Mesothelial cell of epicardium (in vitro differentiated cells): ENCODE measurements at places on chromosomes 6 and 20. TPM values are rescaled to one million over a fixed set of nuclear protein-coding genes. Genes with fewer than 3 reads are reported as not detected.

DNA sequence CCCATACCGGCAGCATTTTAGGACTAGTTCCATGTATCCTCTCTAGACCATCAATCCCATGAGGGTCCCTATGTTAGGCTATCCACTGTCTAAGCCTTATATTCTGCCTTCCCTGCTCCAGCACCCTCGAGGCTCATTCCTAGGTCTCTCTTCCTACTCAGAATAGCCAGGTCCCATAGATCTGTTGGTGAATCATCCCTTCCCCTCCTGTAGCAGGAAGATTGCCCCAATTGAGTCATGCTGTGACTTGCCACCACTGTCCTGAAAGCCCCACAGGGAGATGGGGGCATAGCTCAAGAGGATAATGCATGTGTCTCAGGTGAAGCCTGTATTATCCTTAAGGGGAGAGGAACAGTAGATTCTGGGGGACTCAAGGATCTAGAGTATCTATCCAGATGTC lies 143.1 kb upstream of the MOCS1 start:
- H3K27me3 ChIP-seq, result peaks cover 22% of the 10 kb centered on the region
- no peak overlapping the region for H3K27ac ChIP-seq

- H3K4me1 ChIP-seq, result no peaks in the 10 kb centered on the region
- DNase-seq, result no peak
- H3K36me3 ChIP-seq, result no peaks in the 10 kb centered on the region
- H3K27ac ChIP-seq, result no peak overlapping the region
- H3K4me3 ChIP-seq, result no peak overlapping the region
Measured at GRCh38 chr6:24743944-24744335, 25.0 kb upstream of the C6orf62 start.

GRCh38 chr6:117267766-117268534 lies 2.6 kb downstream of the VGLL2 start:
- H3K36me3 ChIP-seq, result no peaks in the 10 kb centered on the region
- DNase-seq, result no peak
- H3K4me1 ChIP-seq, result peaks cover 20% of the 10 kb centered on the region

DNA sequence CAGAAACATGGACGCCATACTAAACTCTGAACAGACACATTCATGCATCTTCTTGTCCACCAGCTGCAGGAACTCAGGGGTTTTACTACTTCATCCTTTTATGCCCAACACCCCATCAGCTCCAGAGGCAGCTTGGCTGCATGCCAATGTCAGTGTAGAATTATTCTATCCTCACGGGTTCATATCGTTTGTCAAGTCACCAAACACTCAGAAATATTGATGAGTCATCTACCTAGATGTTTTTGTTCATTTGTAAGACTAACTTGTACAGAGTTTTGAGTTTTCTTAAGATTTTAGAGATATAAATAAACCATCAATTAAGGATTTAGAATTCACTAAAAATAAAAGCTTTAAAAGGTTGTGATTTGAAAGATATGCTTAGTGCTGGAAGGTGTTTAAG lies 590.7 kb upstream of the FLRT3 start:
- no peak overlapping the region for H3K4me3 ChIP-seq
- no peaks in the 10 kb centered on the region for H3K27me3 ChIP-seq
- peaks cover 32% of the 10 kb centered on the region for H3K4me1 ChIP-seq
- peaks cover 3% of the 10 kb centered on the region for H3K36me3 ChIP-seq
- H3K27ac ChIP-seq, result peak overlapping the region; percentile 85

DNA sequence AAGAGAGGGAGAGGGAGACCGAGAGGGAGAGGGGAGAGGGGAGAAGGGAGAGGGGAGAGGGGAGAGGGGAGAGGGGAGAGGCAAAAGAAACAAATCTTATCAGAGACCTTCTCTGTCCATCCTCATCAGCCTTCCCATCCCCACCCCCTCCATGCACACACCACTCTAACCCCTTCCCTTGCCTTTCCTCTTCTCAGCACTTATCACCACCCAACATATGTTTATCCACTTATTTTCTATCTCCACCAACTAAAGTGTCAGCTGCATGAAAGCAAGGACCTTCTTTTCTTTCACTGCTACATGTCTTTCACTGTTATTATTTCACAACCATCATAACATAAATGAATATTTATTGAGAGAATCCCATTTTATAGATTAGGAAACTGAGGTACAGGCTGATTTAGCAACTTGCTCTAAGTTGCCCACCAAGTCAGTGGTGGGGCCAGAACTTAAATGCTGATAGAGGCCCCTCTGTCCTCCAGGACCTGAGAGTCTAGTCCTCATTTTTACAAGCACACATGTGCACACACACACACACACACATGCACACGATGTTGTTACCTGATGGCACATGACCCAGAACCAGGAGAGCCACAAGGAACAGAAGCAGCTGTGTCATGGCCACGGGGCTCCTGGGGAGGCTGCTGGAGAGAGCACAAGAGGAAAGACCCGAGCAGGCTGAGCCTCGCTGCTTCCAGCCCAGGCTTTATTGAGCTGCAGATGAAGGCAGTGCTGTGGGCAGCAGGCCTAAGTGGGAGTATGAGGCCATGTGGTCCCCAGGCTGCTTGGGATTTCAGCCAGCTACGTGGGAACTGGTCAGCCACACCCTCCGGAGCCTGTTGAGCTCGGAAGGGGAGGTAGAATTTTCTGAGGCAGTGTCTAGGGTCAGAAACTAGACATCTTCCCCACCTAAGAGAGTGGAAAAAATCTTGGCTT lies 2.3 kb downstream of the DEFB124 start:
- H3K4me1 ChIP-seq, result no peaks in the 10 kb centered on the region
- no peak overlapping the region for H3K27ac ChIP-seq
- peaks cover 3% of the 10 kb centered on the region for H3K36me3 ChIP-seq
- no peak overlapping the region for H3K4me3 ChIP-seq
- DNase-seq, result no peak

DNA sequence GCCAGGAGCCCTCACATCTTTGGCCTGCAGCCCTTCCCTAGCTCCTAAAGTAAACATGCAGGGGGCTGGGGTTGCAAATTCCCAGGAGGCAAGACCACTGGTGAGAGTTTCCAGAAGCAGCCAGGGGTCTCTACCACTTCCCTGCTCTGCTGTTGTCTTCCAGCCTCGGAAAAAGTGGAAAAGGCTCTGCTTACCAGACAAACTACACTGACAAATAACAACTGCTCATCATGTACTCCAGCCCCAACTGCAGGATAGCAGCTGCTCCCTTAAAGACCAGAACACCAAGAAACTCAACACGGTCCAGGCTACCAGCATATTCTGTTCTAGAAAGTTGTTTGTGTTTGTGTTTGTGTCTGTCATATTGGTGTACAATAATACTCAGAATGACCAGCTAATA lies 187.5 kb upstream of the MARCKS start:
- H3K4me3 ChIP-seq, result no peak overlapping the region
- peaks cover 29% of the 10 kb centered on the region for H3K4me1 ChIP-seq
- DNase-seq, result no peak
- H3K27ac ChIP-seq, result no peak overlapping the region
- no peaks in the 10 kb centered on the region for H3K36me3 ChIP-seq
- H3K27me3 ChIP-seq, result no peaks in the 10 kb centered on the region

GRCh38 chr6:24658573-24659560 lies 7.8 kb downstream of the TDP2 start:
- no peak overlapping the region for H3K27ac ChIP-seq
- H3K36me3 ChIP-seq, result peaks cover 25% of the 10 kb centered on the region
- DNase-seq, result no peak
- no peak overlapping the region for H3K4me3 ChIP-seq
- H3K27me3 ChIP-seq, result no peaks in the 10 kb centered on the region
- no peaks in the 10 kb centered on the region for H3K4me1 ChIP-seq

DNA sequence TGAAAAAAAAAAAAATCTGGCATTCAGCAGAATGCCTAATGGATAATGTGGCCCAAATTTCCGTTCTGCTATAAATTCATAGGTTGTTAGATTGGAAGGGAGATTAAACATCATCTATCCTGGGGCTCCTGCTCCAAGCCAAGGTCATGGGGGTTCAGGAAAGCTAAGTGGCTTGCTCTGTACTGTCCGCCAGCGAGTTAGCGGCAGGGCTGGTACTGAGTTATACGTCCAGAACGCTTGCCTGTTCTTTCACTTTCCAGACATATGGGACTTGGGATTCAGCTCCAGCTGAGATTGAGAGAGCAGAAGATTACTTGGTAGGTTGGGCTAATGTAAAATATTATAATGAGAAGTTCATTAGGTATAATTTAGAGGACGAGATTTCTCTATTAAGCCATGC lies 858 bp downstream of the RWDD1 start:
- H3K27me3 ChIP-seq, result no peaks in the 10 kb centered on the region
- DNase-seq, result no peak
- peak overlapping the region; percentile 95 for H3K4me3 ChIP-seq
- peak overlapping the region; percentile 99 for H3K27ac ChIP-seq
- H3K36me3 ChIP-seq, result peaks cover 12% of the 10 kb centered on the region

DNA sequence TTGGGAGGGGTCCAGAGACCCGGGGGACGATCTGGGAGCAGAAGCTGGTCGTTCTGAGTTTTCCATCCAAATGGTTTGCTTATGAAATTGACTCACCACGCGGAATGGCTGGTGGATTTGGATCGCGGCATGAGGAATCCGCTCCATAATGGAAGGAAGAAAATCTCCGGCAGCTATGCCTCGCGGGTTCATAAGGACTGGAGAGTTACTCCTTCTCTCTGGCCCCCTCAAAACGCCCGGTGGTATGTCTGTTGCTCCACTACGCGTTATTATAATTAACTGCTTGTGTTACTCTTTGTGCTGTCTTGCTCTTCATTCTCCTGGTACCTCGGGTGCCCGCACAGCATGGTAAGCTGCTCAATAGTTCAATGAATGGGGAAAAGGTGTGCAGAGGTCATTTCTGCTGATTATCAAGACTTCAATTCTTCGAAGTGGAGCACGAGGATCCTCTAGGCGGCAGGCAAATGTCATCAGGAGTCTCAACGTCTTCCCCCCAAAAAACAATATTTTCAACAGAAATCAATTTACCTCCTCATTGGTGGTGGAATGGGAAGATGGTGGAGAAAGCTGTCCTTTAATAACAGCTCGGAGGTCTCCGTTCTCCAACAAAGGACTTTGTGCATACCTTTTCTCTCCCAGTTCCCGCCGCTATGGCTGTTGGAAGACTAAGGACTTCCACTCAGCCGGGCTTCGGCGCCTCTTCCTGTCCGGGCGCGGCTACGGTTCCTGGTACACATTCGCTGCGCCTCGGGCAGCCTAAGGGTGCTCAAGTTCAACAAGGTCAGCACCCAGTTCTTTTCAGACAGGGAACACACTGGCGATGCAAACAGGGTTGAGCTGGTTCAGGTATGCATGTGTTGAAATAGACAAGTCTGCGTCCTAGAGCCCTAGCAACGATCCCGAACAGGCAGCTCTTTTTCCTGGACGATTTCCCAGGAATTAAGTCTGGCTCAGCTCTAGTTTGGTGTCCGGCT lies 9.2 kb upstream of the PRSS16 start:
- H3K27ac ChIP-seq, result peak overlapping the region; percentile 62
- peaks cover 36% of the 10 kb centered on the region for H3K27me3 ChIP-seq
- DNase-seq, result no peak
- H3K4me3 ChIP-seq, result peak overlapping the region; percentile 84
- no peaks in the 10 kb centered on the region for H3K36me3 ChIP-seq
- H3K4me1 ChIP-seq, result peaks cover 17% of the 10 kb centered on the region

- DNase-seq, result no peak
- H3K27ac ChIP-seq, result peak overlapping the region; percentile 17
- no peaks in the 10 kb centered on the region for H3K36me3 ChIP-seq
- no peak overlapping the region for H3K4me3 ChIP-seq
Measured at GRCh38 chr6:160790028-160790792, 88.2 kb downstream of the PLG start.

GRCh38 chr6:151389618-151390275 lies 1.6 kb downstream of the ZBTB2 start:
- DNase-seq, result no peak
- H3K27ac ChIP-seq, result peak overlapping the region; percentile 98
- H3K4me1 ChIP-seq, result peaks cover 45% of the 10 kb centered on the region
- peak overlapping the region; percentile 80 for H3K4me3 ChIP-seq
- no peaks in the 10 kb centered on the region for H3K27me3 ChIP-seq

DNA sequence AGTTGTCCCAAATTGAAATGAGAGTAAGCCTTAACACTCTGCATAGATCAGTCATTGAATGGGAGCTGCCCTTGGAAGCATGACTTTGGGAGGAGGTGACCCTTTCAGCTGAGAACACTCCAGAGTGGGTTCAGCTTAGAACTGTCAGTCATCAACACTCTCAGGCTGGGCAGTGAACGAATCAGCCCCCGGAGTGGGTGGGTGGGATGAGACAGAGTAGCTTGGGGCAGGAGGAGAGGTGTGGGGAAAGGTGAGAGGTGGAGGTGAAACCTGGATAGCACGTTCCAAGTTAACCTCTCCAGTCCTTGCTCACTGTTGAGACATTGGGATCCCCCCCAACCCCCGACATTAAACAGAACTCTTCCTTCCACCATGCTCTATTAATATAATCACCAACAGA lies 55.3 kb upstream of the TPD52L1 start:
- no peaks in the 10 kb centered on the region for H3K27me3 ChIP-seq
- peak overlapping the region; percentile 3 for H3K4me3 ChIP-seq
- H3K27ac ChIP-seq, result no peak overlapping the region
- no peaks in the 10 kb centered on the region for H3K36me3 ChIP-seq
- peaks cover 30% of the 10 kb centered on the region for H3K4me1 ChIP-seq
- no peak for DNase-seq

DNA sequence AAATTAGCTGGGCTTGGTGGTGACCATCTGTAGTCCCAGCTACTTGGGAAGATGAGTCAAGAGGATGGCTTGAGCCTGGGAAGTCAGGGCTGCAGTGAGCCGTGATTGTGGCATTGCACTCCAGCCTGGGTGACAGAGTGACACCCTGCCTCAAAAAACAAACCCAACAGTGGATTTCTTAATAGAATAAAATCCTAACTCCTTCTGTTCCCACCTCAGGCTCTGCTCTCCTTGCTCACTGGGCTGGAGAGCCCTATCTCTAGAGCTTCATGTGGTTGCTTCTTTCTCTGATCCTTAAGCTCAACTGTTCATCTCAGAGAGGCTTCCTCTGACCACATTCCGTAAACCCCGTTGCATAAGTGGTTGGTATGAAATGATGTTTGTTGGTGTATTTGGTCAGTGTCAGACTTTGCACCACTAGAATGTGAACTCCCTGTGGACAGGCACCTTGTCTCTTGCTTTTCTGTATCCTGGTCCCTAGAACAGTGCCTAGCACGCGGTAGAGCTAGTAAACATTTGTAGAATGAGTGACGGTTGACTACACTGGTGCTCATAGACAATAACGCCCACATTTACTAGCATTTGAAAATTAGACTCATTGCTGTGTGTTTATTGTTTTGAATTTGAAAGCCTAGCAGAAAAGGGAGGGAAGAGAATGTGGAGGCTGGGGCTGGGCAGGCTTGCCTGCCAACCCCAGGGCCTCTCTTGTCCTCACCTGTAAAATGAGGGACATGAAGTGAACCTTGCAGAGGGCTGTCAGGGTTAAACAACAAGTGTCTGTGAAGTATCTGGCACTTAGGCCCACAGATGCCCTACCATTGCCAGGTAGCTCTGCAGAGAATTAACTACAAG lies 4.2 kb downstream of the MAPRE1 start:
- peak overlapping the region; percentile 27 for H3K27ac ChIP-seq
- H3K4me1 ChIP-seq, result peaks cover 38% of the 10 kb centered on the region
- H3K36me3 ChIP-seq, result peaks cover 12% of the 10 kb centered on the region
- no peak for DNase-seq
- no peak overlapping the region for H3K4me3 ChIP-seq

- H3K27ac ChIP-seq, result peak overlapping the region; percentile 77
- peaks cover 40% of the 10 kb centered on the region for H3K4me1 ChIP-seq
- H3K4me3 ChIP-seq, result no peak overlapping the region
- no peaks in the 10 kb centered on the region for H3K27me3 ChIP-seq
- peaks cover 8% of the 10 kb centered on the region for H3K36me3 ChIP-seq
Measured at GRCh38 chr20:47551841-47552240, 50.2 kb downstream of the NCOA3 start.

The PSORS1C2 gene
- not detected in 3 replicates for total RNA-seq

The OPN5 gene
- total RNA-seq, result not detected in 3 replicates

The PLEKHG1 gene
- 65.7 to 69.4 TPM (median 69.3 TPM) in 3 replicates for total RNA-seq

The PPP1R16B gene
- 0.04 TPM in 1 of 3 replicates, not detected in the others for total RNA-seq

The PLN gene
- 0.20 to 0.50 TPM (median 0.47 TPM) in 3 replicates for total RNA-seq

The NCR2 gene
- not detected in 3 replicates for total RNA-seq
